ENCODE measurements at places on chromosomes 5 and 9. TPM values are rescaled to one million over a fixed set of nuclear protein-coding genes. Genes with fewer than 3 reads are reported as not detected.

Gene PCDH1
- total RNA-seq: 24.2 TPM

Gene PDZD2
- total RNA-seq: 0.37 TPM

Gene FAM169A
- total RNA-seq: 23.2 TPM

GRCh38 chr5:36743891-36744772 is 132.4 kb upstream of the NIPBL start:
- H3K4me1 ChIP-seq: peaks cover 13% of the 10 kb centered on the region
- no peaks in the 10 kb centered on the region for H3K27me3 ChIP-seq
- no peaks in the 10 kb centered on the region for H3K36me3 ChIP-seq

DNA sequence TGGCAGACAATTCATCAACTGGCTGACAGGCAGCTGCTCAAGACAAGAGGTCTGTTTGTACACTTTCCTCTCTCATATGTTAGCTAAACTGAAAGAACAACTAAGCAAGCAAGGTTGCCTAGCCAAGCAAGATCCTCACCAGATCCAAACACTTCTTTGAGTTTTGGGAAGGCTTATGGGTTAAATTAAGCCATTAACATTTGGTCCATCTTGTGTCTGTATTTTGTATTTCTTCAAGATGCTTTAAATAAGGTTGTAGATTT is 170.4 kb upstream of the RAI14 start:
- 0 out of 2 replicates have a peak, but pooled peaks cover 6% of the 10 kb centered on the region for H3K27me3 ChIP-seq
- DNase-seq: no peak
- H3K36me3 ChIP-seq: no peaks in the 10 kb centered on the region
- no peak overlapping the region for H3K4me3 ChIP-seq
- H3K27ac ChIP-seq: no peak overlapping the region

- no peaks in the 10 kb centered on the region for H3K27me3 ChIP-seq
- H3K36me3 ChIP-seq: no peaks in the 10 kb centered on the region
- DNase-seq: no peak
- H3K27ac ChIP-seq: no peak overlapping the region
- peaks cover 17% of the 10 kb centered on the region for H3K4me1 ChIP-seq
Observed at GRCh38 chr5:1378866-1379659, 34.2 kb upstream of the CLPTM1L start.

DNA sequence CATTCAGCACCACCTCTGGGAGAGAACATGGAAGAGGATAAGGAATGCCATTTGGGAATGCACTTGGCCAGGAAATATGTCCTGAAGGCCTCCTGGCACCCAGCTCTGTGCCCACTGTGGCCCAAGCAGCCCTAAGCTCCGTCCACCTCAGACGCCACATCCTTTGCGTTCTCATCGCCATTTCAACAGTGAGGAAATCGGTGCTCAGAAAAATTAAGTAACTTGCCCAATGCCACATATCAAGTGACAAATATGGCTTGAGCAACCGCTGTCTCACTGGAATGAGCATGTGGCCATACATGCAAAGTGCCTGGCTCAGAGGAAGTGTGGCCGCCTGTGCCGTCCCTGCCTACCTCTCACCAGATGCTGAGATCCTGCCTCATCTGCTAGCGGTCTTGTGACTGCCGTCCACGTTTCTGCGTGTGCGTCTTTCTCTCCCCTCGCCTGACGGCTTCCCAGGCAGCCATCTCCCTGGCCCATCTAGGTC is 984 bp upstream of the DOK3 start:
- H3K4me1 ChIP-seq: peaks cover under 1% of the 10 kb centered on the region
- no peaks in the 10 kb centered on the region for H3K27me3 ChIP-seq
- peaks cover 50% of the 10 kb centered on the region for H3K36me3 ChIP-seq
- no peak overlapping the region for H3K4me3 ChIP-seq
- H3K27ac ChIP-seq: no peak overlapping the region

- H3K27me3 ChIP-seq: 0 out of 2 replicates have a peak, but pooled peaks cover 3% of the 10 kb centered on the region
- no peak overlapping the region for H3K4me3 ChIP-seq
- no peak overlapping the region for H3K27ac ChIP-seq
- no peaks in the 10 kb centered on the region for H3K4me1 ChIP-seq
- DNase-seq: no peak
Observed at GRCh38 chr5:1702318-1702717, 97.3 kb downstream of the MRPL36 start.

DNA sequence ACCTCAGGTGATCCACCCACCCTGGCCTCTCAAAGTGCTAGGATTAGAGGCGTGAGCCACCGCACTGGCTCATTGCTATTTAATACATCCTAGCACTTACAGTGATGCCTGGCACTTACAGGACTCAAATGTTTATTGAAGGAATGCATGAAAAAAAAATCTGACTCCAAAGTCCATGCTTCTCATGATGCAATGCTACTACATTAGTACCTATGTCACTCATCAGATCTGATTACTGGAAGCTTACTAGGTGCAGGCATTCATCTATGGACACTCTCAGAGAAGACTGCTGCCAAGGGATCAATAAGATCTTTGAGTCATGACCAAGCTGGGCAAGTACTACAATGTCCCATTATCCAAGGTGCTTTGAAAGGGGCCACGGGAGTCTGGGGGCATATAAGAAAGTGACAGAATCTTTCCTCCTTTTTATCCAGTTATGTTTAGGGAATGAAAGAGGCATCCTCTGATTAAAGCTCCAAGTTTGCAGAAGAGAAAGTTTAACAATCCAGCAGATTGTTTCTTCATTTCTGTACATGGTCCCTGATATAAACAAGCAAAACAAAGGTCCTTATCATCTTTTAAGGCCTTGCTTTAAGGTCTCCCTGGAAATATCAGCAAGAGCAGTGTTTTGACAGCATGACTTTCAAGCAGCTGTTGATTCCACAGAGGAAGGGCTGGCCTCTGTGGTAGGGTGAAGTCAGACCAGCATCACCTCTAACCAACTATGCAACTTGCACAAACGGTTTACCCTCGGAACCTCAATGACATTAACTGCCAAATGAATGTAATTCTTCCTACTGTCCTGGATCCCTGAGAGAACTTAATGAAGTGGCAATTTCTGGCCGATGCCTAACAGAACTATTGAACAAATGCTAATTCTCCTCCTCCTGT is 35.9 kb downstream of the ARPC5L start:
- no peak for DNase-seq
- no peak overlapping the region for H3K27ac ChIP-seq
- H3K4me1 ChIP-seq: no peaks in the 10 kb centered on the region
- no peaks in the 10 kb centered on the region for H3K27me3 ChIP-seq
- H3K4me3 ChIP-seq: no peak overlapping the region
- no peaks in the 10 kb centered on the region for H3K36me3 ChIP-seq

- peaks cover 24% of the 10 kb centered on the region for H3K4me1 ChIP-seq
- H3K27ac ChIP-seq: no peak overlapping the region
- H3K27me3 ChIP-seq: no peaks in the 10 kb centered on the region
Observed at GRCh38 chr5:38598994-38599617, 42.7 kb upstream of the LIFR start.

Data from HCT116 (cell line).